ENCODE measurements at places on chromosomes 5 and 9.

GRCh38 chr9:119003201-119003611, 366.0 kb downstream of the BRINP1 start:
- no peak for DNase-seq

DNA sequence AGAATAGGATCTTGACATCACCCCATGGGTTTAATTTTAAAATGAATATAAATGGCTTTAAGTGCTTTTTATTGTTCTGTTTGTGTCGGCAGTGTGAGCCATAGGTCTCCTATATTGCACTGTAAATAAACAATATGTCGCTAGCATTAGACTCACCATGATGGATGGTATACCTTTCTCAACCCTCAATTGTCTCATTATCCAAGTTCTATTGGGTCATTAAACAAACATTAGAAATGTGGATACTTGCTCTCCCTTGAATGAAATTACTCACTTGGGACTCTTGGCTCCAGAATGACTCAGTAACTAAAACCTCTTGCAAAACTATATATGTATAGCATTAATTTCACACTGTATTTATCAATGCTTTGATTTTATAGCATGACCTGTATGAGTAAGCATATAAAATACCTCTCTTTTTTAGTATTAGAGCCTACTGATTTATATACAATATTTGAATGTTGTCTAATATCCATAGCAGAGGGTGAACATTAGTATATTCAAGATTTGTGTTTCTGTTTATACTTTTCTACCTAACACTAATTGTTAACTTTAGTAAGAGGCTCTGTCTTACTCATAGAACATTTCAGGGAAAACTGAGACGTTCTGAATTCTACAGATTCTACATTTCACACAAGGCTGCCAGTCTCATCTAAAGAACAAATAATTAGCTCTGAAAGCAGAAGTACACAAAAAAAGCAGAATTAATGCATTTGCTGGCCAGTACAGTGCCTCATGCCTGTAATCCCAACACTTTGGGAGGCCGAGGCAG, 303.8 kb upstream of the PRR16 start:
- no peak for DNase-seq

GRCh38 chr9:128429513-128430086, 8.9 kb downstream of the CERCAM start:
- no peak for DNase-seq

- DNase-seq: no peak
Measured at GRCh38 chr5:1827025-1827885, 26.0 kb downstream of the NDUFS6 start.

DNA sequence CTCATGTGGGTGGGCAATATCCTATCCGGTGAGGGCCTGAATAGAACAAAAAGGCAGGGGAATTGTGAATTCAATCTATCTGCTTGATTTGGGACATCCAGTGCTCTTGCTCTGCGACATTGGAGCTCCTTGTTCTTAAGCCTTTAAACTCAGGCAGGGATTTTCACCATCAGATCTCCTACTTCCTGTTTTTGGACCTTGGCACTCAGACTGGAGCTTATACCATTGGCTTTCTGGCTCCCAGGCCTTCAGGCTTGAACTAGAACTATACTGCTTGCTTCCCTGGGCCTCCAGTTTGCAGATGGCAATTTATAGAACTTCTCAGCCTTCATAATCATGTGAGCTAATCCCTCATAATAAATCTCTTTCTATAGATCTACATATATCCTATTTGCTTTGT, 134.3 kb upstream of the CLINT1 start:
- no peak for DNase-seq

GRCh38 chr5:61228691-61229280, 66.5 kb upstream of the SMIM15 start:
- DNase-seq: no peak

GRCh38 chr9:85172001-85172978, 502.8 kb downstream of the NTRK2 start:
- no peak for DNase-seq

DNA sequence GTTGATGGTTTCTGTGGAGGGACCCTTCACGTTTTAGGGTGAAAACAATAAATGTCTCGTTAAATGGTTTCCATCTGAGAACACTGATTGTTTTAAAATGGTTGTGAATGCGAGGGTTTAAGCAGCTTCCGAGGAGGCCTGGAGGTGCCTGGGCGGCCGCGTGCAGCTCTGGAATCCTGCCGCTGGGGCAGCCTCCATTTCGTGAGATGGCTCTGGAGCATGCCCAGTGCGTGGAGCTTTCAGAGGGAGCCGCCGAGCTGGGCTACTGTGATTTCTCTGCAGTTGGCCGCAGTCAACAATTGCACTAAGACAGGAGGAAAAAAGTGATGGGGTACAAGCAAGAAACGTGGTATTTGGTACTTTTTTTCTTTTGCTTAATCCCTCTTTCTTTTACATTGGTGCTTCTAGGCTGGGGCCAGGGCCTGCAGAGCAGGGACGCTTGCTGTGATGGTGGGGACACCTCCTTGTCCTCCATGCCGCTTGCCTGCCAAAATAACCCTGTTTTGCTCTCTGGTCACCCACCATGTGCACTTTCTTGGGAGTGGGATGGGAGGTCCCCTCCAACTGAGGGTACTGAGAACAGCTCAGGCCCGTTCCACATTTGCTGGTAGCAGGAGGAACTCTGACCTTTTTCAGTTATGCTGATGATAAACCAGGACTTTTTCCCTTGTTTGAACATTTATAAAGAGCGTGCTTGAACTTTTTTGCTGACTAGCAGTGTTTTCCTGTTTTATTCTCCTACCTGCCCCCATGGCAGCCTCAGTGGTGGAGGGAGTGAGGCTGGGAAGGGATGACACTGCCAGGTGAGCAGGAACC, 47.1 kb downstream of the EHMT1 start:
- DNase-seq: no peak

DNA sequence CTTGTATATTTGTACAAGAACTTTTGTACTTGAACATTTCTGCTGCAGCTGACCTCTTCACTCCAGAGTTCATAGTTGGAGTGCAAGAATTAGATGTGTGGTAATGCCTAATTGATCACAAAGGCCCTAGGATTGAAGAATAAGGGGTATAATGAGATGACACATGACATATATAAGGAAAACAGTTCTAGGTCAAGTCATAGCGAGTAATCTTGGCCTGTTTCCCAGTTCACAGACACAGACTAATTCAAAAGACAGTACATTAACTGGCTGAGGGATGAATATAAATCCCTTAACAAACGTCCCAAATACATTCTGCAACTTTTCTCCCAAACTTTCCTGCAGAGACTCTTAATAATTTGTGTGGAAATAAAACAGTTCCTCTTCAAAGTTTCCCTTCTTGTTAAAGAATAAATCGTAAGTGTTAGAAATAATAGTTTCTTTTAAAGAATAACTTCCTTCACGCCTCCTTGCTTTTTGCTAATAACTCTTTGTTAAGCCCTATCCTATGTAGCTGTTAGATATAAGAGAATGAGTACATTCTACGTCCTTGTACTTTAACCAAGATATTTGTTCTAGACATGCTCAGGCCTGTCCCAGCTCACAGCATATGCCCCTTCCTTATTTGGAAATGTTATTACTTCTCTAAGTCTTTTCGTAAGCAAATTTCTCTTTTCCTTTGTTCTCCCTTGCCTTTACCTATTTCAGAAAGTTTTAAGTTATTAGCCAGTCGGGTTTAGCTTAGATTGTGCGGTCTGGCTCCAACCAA, 556.4 kb upstream of the CTNND2 start:
- DNase-seq: no peak

- DNase-seq: no peak
Measured at GRCh38 chr9:130996676-130997394, 12.1 kb upstream of the LAMC3 start.
